Neural progenitor cell (in vitro differentiated cells): ENCODE measurements at places on chromosomes 2 and 18.

- DNase-seq, result no peak
Observed at GRCh38 chr18:59665057-59666006, 31.9 kb downstream of the CCBE1 start.

- no peak for DNase-seq
Observed at GRCh38 chr2:206936843-206937230, 2.5 kb upstream of the CPO start.

DNA sequence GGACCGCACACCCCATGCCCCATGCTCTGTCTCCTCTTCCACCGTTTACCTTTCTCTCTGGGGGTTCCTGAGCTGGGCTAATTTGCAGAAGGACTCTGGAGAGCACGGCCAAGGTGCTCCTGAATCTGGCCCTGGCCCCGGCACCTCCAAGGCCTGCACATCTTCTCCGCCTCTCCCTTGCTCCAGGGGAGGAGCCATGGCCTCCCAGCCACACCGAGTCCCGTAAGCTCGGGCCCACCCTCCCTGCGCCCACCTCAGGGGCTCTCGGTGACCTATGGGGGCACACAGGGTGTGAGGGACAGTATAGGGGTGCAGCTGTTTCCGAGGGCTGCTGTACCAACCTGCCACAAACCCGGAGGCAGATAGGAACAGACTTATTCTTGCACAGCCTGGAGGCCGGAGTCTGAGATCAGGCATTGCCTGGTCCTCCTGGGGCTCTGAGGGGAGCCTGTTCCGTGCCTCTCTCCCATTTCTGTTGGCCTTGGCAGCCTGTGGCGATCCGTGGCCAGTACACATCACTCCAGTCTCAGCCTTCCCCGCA is 127.3 kb upstream of the GPC1 start:
- DNase-seq, result no peak

DNA sequence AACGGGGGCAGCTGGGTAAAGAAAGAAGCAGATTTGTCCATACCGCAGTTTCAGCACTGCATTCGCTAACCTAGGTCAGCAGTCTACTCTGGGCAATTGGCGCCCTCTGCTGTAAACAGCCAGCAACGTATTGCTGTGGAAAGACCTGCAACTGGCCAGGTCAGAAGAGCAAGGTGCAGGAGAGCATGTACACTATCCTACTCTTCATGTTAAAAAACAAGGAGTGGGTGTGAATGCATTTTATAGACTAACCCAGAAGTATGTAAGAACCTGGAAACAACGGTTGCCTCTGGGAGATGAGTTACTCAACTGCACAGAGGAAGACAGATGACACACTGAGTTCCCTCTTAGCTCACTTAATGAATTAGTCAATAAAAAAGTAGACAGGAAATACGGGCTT is 6.2 kb downstream of the MRPS5 start:
- peak; percentile 74 for DNase-seq

DNA sequence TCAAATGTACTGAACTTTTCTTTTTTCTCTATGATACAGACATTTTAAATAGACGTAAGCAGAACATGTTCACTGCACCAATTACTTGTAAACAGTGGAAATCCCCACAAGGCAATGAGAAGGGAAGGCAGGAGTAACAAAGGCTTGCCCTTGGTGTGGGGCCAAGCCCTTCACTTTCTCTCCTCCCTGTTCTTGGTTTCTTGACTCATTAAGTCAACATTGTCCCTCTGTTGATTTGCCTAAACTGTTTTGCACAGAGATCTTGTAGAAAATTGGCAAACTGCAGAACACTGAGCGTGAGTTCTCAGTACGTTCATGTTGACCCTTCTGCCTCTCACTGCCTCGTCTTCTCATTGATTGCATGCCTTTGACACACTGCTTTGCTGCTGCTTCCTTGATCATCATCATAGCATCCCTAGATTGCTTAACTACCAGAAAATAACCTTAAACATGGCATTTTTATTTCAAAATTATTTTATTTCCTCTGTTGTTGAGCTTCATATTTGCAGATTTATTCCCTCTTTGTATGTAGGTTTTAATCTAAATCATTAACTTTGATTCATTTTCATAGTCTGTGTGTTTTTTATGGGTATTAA is 257.7 kb downstream of the PTGR3 start:
- no peak for DNase-seq

- peak; percentile 42 for DNase-seq
Observed at GRCh38 chr2:240685771-240686371, 3.2 kb upstream of the AQP12B start.

GRCh38 chr2:171318463-171318934 is 115.3 kb downstream of the METTL8 start:
- peak; percentile 33 for DNase-seq

GRCh38 chr2:20737505-20737904 is 70.6 kb downstream of the GDF7 start:
- no peak for DNase-seq

DNA sequence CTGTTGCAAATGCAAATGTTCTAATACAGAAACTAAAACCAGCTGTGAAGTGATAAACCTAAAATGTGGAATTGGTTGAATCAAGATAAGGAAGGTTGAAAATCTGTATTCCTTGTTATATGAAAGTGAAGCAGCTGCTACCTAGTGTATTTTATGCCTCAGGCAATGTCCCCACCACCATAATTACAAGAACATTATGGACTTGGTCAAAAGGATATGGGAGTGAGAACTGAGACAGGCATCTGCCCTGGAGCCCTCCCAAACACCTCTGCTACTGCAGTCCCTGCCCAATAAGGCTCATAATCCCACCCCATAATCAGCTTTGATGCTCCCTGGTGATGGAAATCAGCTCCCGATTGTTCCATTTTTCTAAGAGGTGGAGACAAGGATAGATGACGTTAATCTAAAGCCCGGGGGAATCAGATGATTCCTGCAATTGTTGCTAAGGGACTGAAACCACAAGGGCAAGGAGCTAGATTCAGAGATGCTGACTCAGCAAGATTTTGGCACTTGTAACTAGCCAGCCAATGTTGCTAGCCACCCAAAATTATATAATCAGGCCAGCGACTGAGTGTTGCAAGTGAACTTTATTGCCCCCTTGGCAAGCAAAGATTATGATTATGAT is 69.5 kb downstream of the EVA1A start:
- DNase-seq, result no peak

DNA sequence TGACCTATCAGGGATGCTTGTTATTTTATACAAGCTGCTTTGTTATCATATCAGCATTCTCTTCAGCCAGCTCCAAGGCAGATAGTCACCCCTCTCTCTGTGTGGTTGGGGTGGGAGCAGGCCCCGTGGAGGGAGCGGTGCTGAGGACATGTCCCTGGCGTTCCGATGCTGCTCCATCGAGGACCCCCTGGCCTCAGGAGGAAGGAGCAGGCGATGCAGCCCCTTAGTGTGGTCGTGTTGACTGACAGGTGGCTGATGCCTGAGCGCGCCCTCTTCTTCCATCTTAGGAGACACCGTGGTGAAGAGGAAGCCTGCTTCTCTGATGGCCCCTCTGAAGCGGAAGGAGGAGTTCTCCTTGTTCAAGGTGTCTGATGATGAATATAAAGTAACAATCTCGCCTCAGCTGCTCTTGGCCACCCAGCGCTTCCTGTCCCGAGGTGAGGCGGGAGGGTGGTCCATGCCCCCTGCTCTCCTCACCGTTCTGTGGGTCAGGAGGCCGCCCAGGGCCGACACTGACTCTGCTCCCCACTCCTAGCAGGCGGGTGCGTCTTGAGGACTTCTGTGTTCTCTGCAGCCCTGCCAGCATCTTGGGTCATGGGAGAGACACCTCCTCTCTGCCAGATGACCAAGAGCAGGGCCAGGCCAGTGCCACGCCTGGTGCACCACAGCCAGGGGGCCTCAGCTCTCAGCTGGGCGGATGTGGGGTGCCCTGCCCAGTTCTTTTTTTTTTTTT is 10.6 kb downstream of the CNNM3 start:
- no peak for DNase-seq

GRCh38 chr2:113922784-113923183 is 32.9 kb downstream of the ACTR3 start:
- no peak for DNase-seq

GRCh38 chr2:71492112-71492511 is 38.8 kb downstream of the DYSF start:
- no peak for DNase-seq

DNA sequence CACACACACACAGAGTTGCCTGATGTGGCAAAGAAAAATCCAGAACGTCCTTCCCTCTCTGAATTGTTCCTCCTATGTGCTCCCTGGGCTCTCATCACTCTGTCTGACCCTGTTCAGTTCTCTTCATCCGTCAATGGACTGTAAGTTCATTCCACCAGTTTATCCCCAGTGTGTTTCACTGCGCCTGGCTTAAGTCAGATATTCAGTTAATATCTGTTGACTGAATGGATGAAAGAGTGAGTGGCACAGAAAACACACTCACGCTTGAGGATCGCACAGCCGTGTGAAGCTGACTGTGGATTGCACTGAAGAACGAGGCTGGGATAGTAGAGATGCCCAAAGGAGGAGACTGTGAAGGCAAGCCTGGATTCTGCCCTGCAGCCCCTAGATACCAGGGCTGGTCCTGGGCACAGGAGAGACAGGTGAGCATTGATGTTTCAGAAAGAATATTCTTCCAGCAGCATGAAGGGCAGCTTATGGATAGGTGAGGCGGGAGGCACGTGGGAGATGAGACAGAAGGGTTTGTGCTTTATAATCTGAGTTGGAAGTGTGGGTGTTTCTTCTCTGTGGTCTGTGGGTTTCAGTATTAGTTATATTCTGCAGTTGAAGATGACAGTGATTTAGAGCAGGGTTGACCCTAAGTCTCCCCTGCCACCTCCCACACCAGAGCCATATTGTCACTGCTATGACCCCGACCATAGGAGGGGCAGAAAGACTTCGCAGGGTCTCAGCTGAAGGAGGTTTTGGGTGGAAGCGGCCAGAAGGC is 129.9 kb downstream of the SOCS6 start:
- DNase-seq, result no peak

- DNase-seq, result no peak
Observed at GRCh38 chr18:54086863-54087262, 137.6 kb downstream of the MBD2 start.

- no peak for DNase-seq
Observed at GRCh38 chr2:61196671-61197070, 34.7 kb downstream of the C2orf74 start.

GRCh38 chr2:28343971-28344715 is 48.5 kb upstream of the FOSL2 start:
- DNase-seq, result no peak

GRCh38 chr2:232714969-232715368 is 17.8 kb downstream of the GIGYF2 start:
- DNase-seq, result no peak

GRCh38 chr2:65340898-65341681 is 91.3 kb downstream of the SPRED2 start:
- no peak for DNase-seq

DNA sequence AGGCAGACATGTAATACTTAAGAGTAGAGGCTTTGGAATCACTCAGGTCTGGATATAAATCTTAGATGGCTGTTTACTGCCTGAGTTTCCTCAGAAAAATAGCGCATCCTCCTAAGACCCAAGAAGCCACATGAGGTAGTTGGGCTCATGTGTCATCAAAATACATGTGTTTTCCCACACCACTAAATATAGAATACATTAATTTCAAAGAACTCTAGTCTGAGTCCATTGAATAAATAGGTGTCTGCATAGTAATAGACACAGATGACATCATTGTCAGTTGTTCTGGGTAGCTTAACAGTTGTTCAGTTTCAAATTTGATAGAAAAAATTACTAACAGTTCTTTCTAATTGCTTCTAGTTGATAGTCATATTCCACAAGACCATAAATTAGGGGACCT is 9.6 kb downstream of the PPP1R1C start:
- no peak for DNase-seq

- no peak for DNase-seq
Observed at GRCh38 chr2:239464166-239465016, 63.6 kb upstream of the HDAC4 start.

DNA sequence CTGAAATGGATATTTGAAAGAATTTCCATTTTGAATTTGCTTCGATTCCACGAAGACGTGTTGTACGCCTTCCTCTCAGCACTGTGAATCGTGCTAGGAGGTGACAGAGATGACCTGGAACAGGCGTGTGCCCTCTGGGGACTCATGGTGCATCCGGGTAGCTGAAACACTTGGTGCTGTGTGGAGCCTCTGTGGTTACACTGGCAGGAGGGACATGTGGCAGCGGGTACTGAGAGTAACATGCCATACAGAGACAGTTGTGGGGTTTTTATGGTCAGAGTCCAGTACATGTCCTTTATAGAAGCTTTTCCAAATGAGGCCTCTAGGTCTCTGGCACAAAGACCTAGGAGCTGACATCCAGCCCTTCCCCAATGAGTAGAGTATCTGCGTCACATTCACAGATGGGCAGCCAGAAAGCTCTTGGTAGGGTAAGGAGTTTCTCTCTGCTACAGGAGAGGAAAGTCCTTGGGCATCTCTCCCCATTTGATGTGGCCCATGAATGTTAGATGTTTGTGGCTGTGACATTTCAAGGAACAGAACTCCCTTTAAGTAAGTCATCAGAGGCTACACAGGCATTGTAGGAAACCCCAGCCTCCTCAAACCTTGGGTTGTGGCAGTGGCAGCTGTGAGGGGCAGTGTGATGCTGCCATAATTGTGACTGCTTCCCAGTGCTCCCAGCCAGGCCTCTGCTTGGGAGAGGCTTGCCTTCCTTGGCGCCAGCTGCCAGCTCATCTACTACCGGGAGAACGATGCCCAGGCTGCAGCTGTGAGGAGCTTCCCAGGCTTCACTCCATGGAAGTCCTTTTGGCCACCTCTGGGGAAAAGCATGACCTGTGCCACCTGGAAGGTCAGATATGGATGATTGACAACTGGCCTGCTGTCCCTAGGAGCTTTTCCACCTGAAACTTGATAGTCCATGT is 80.6 kb downstream of the ACOXL start:
- DNase-seq, result no peak

DNA sequence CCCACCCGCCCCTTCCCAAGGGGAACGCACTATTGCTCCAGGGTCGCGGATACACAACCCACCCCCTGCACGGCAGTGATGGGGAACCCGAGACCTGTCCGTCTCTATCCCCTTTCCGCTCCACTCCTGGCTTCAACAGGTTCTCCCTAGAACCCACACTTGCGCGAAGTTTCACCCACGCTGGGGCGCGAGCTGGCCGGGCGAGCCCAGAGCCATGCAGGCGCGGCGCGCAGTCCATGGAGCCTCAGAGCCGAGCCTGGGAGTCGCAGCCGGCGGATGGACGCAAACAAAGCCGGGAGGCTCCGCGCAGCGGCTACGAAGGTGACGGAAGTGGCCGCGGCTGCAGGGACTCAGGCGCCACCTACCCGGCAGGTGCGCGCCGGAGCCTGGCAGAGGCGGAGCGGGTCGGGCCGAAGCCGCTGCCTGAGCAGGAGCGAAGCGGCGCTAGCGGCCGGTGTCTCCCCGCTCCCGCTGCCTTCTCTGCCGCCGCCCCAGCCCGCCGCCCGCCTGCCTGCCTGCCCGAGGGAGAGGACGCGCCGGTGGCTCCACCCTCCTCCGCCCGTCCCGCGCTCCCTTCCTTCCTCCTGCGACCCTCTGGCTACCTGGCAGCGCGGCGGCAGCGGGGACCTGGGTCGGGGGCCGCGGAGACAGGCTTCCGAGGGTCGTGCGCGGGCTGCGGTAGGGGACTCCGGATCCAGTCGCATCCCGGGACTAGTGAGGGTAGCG is 14.0 kb downstream of the ALPG start:
- peak; percentile 85 for DNase-seq
